ENCODE measurements at places on chromosomes 11 and 22. TPM values are rescaled to one million over a fixed set of nuclear protein-coding genes. Genes with fewer than 3 reads are reported as not detected.

Gene PATE4
- not detected for total RNA-seq

Gene ACR
- total RNA-seq = not detected

Gene MMP7
- total RNA-seq = not detected

DNA sequence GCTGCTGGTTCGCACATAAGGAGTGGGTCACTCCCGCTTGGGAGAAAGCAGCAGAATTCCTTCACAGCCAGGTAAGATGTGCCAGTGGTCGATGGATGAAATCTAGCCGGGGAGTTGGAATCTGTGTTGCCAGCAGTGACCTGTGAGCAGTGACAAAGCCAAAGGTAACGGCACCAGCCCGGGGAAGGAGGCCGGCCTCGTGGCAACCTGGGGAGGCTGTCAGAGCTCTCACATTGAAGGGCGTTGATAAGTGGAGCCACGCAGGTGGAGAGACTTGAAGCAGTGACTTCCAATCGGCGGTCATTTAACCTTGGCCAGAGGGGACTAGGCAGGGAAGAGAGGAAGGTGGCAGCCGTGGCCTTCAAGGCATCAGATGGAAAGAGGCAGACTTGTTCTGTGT is 58.8 kb downstream of the ARHGAP8 start:
- no peak for DNase-seq

GRCh38 chr11:69079661-69080256 is 31.0 kb downstream of the TPCN2 start:
- DNase-seq = no peak

DNA sequence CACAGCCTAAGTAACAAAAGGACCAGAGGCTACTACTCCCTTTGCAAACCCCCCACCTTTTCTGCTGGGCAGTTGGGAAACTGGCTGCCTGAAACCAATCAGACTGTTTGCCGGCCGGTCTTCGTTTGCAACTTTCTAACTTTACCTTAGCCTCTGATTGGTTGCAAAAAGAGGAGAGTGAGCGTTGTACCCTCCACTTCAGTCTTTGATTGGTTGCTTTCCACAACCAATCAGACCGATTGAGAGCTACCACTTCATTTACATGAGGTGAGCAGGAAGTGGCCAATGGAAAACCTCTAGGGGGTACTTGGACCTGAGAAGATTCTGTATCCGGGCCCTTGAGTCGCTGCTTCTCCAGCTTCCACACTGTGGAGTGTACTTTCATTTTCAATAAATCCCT is 18.8 kb upstream of the CLNS1A start:
- no peak for DNase-seq

DNA sequence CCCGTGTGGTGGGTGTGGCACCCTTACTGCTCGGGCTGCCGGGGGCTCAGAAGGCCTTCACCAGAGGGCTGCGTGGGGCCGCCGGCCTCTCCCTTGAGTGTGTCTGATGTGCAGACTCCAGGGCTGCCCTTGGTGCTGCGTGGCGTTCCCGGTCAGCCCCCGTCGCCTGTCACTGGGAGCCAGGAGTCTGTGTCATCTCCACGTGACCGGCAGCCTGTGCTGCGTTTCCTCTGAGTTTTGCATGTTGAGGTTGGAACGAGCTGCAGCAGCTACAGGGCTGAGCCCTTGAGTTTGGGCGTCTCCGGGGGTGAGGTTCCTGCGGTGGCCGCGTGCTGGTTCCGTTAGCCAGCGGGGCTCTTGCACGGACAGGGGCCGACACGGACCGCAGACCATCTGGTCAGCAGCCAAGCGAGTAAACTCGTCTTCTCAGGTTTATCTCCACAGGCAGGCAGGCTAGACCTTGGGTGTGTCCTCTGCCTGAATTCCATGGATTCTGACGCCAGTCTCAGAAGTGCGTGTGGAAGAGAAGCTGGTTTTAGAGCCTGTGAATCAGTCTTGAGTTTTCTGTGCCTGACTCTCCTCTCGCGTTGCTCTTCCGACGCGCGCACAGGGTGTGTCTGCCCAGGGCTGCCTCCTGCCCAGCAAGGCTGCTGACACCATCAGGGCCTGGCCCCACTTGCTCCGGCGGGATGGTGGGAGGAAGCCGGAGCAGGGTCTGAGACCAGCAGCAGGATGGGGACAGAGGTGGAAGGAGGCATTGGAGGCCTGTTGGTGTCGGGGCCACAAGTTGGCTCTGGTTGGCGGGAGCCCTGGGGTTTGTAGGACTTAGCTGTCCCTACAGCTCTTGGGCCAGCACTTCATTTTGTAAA is 10.5 kb downstream of the PTDSS2 start:
- peak; percentile 61 for DNase-seq

- DNase-seq = no peak
Observed at GRCh38 chr11:74506823-74507222, 13.3 kb upstream of the LIPT2 start.
